CD4-positive, alpha-beta T cell (primary cell): ENCODE measurements at places on chromosomes 4 and X.

GRCh38 chrX:50183891-50184290 is 16.9 kb downstream of the AKAP4 start:
- DNase-seq = no peak

- no peak for DNase-seq
These were observed 200.5 kb downstream of the NWD2 start for GRCh38 chr4:37445023-37445422.

GRCh38 chrX:152637649-152638442 is at the start of gene GABRQ:
Gene GABRQ (plus strand): TSS chrX:152637895. CDS start chrX:152638203, 308 bp downstream.
- DNase-seq = no peak

- no peak for DNase-seq
These were observed 252.8 kb upstream of the SLC7A11 start for GRCh38 chr4:138494931-138495330.

DNA sequence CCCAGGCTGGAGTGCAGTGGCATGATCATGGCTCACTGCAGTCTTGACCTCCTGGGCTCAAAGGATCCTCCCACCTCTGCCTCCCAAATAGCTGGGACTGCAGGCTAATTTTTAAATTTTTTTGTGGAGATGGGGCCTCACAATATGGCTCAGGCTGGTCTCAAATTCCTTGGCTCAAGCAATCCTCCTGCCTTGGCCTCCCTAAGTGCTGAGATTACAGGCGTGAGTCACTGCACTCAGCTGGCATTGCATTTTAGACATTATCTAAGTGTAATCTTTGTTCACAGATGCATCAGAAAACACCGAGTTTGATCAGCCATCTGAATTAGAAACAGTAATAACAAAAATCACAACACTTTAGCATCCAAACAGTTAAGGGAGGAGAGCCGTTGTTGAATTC is 53.4 kb upstream of the CBR4 start:
- no peak for DNase-seq

DNA sequence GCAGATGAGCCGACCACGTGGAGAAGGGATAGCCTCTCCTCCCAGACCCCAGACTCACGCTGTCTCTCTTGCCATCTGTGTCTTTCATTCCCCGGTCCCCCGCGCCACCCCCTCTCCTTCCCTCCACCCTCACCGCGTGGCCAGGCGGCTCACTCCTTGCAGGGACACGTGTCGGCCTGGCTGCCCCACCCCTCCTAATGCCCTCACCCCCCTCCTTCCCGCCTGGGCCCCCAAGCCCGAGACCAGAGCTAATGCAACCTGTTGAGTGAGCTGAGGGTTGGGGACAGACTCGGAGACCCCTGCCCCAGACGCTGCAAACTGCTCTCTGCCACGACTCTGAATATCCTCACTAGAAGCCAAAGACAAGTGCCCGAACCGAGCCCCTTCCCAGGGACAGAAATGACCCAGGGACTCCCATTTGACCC is 1.8 kb downstream of the SLC38A5 start:
- DNase-seq = peak; percentile 21

GRCh38 chr4:145071560-145071959 is 26.4 kb downstream of the ANAPC10 start:
- no peak for DNase-seq

- DNase-seq = no peak
These were observed 67.8 kb downstream of the ABLIM2 start for GRCh38 chr4:8090744-8091301.

DNA sequence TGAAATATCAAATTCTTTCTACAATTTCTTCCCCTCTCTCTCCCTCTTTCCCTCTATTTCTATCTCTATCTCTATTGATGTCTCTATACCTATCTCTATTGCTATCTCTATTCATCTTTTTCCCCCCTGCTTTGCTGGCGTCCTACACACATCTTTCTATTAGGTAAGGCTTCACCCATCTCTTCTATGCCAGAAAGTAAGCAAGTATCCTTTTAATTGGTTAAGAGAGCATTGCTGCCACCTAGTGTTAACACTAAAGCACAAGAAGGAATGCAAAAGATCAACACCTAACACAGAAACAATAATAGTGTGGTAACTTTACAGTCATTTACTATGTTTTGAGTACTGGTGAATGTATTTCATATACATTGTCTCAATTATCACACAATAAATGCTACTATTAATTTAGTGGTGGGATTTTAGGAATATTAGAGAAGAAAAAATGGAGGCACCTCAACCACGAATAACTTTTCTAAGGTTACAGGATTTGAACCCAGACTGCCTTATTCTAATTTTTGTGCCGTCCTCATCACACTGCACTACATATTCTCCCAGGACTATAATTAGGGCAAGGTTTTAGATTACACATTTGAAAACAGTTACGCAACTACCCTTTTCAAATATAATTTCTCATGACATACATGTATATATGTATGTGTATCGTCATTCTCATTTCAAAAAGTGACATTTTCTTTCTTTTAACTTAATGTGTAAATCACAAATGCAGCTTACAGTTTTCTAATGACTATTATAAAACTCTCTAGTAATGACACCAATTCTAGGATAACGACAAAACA is 3.7 kb upstream of the C4orf36 start:
- DNase-seq = peak; percentile 64

- no peak for DNase-seq
These were observed 8.0 kb downstream of the HERC3 start for GRCh38 chr4:88600176-88600838.

GRCh38 chr4:129358571-129358970 is 262.6 kb downstream of the C4orf33 start:
- DNase-seq = no peak

DNA sequence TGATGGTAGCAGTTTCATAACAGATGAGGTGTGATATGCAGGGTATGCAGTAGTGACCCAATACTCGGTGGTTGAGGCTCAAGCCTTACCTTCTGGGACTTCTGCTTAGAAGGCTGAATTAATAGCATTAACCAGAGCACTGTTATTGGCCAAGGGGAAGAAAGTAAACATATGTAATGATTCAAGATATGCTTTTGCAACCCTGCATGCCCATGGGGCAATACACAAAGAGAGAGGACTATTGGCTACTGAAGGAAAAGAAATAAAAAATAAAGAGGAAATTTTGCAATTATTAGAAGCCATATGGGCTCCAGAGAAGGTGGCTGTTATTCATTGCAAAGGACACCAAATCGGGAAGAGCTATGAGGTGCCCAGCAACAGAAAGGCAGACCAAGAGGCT is 8.7 kb downstream of the GAGE10 start:
- DNase-seq = no peak
